DMS79 (cell line): ENCODE measurements at places on chromosomes 2 and 18.

GRCh38 chr18:42268186-42268725, 313.2 kb downstream of the PIK3C3 start:
- DNase-seq, result no peak

GRCh38 chr2:48572816-48573215, 42.9 kb downstream of the STON1 start:
- DNase-seq, result no peak

DNA sequence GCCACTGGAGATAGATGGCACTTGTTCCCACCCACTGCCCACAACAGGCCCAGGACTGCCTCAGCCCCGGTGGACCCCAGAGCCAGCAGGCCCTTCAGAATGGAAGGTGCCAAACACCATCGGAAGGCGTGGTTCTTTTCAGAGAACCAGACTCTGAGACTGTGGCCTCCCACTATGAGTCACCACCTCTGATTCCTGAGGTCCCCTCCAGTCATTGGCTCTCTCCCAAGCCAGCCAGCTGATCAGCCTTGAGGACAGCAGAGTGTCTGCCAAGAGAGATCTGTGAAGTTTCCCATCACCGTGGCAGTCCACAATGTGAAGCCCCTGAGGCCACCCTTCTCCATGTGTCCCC, 10.4 kb upstream of the MAP3K2 start:
- DNase-seq, result peak; percentile 74

GRCh38 chr18:12291161-12291560, 16.9 kb upstream of the TUBB6 start:
- DNase-seq, result no peak

DNA sequence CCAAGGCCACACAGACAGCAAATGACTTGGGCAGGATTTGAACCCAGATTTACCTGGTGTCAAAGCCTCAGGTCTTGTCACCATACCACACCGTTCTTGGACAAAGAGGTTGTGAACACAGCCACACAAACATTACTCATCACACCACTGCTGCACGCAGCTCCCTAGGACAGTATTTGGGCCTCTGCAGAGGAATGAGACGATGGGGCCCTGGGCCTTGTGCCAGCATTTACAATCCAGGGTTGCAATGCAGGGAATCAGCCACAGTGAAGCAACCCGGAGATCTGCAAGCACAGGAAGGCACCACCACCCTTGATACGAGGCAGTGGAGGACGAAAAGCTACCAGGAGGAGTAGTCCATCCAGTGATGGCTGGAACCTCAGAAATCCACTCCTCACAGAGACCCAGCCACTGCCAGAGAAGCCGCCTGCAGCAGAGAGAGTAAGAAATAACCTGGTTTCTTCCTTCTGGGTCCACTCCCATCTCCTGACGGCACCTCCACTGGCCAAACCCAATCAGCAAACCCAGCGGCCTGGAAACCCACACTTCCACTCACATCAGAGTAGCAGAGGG, 3.7 kb upstream of the MTCL1 start:
- no peak for DNase-seq

DNA sequence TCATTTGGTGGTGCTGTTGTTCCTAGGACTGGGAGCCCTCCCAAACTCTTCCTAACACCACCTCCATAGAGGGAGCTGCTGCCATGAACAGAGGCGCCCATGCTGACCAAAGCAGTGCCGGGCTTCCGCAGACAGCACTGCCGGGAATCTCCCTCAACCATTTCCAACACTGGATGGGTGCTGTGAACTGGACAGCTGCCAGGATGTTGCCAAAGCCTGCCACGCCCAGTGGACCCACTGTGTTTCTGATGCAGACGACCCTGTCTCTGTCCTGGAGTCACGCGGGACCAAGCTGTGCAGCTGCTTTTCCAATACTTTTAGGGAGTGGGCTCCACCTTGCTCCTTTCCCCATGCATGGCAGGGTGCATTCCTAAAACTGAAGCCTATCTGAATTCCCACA, 16.9 kb upstream of the GNAL start:
- no peak for DNase-seq

DNA sequence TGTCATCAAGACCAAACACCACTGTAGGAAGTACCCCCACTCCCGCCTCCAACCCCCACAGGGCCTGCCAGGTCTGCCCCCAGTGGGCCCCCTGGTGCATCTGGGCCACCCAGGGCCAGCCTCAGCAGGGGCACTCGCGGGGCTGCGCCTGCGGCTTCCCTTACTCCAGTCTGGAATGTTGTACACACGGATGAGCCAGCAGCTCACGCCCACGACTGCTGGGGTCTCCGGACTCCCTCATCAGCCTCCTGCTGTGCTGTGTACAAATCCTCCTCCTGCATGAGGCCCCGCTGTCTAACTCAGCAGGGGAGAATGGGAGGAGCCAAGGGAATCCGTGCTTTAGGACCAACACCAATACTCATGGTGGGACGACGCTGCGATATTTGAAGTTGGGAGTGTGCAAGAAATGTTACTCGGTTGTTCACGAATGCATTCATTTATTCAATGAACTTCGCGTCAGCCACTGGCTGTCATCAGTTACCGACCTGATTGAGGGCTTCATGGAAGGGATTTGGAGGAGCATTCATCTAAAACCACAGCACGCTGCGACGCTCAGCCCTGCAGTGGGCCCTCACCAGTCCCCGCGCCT, 654 bp upstream of the ASB1 start:
- DNase-seq, result no peak

DNA sequence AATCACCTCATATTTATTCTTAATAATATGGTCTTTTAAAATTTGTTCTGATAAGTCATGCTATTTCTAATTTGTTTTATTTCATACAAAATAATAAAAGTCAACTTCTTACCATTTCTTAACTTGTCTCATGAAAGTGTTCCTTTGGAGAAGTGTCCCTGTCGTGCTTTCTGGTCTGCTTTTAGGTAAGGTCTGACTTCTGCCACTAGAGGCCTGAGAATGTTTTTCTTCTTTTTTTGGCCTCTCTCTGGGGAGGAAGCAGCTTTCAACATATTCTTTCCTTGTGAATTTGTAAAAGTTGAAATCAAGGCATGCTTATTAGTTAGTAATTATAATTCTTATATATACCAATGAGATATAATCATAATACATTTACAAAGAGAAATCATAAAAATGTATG, 39.4 kb downstream of the MAP2 start:
- no peak for DNase-seq

DNA sequence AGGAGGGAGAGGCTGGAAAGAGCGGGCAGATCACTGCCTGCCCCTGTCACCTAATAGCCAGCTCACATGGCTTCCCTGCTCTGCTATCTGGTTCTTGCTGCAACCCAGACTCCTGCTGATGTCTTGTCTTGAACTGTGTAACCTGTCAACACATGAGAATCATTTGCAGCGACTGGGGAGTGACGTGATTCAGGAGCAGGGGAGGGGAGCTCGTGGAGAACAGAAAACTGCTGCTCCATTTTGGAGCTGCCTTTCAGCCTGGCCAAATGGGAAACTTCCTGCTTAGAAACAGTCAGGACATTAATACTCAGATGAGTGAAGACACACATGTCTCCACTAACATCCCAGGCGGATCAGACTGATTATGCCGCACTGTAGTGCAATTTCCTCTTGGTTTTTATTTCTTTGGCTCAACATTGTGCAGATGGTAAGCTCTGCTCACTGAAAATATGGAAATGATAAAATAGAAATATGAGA, 38.1 kb downstream of the RPL37A start:
- DNase-seq, result no peak

DNA sequence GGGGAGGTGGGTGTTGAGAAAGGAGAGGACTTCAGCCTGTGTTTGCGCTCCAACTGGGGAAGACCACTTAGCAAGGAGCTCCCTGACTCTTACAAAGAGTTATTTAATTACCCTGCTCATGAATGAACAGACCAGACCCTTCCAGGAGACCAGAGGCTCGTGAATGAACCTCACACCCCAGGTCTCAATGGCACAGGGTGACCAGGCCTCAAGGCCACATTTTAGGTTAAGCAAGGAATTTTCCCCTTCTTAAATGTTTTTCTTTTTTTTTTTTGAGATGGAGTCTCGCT, 25.3 kb downstream of the SMAD7 start:
- no peak for DNase-seq

DNA sequence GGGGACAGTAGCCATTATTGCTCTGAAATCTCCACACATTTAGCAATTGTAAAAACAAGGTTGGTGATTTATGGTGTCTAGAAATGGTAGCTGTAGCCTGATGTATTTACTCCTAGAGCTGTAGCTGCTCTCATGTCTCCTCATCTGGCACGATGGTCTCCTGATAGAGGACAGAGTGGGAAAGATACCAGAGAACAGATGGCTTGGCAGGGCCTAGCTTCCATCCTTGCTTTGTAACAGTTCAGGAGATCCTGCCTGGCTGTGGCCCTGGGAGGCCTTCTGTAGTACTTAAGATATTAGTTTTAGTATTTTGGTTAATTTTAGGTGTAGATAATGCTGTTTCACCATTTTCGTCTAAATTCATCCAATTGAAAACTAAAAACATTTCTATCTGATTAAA, 6.7 kb downstream of the ATG16L1 start:
- no peak for DNase-seq

DNA sequence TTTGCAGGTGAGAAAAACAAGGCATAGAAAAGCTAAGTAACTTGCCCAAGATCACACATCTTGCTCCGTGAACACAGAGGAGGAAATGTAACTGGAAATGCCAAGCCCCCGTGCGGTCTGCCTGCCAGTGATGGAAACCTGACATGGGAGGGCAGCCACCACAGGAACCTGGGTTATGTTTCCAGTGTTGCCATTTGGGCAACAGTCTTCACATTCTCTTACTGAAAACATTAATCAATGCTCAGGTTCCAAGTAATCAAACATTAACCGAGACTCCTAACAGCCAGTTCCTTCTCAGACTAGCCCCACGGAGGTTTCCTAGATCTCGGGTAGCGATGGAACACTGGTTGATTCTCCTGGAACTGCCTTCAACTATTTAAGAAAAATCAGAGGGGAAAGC, 2.5 kb downstream of the TGFA start:
- DNase-seq, result no peak

DNA sequence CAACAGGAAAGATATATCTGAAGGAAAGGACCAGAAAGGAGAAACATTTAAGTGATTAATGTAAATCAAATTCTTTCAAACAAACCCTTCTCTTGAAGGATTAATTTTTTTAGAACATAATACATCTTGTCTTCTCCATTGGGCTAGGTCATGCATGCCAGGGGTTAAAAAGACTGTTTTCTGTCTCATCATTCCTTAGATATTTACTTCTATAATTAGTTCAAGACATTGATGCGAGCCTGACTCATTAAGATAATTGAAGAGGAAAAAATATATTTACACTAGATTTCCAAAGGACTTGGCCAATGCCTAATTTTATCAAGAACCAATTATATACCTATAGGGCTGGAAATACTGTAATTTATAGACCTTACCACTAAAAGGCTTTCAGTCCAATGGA, 166.6 kb upstream of the SETBP1 start:
- no peak for DNase-seq
